ENCODE measurements at places on chromosomes 6 and 20.

- no peak for DNase-seq
Observed at GRCh38 chr20:59747671-59748515, 143.6 kb downstream of the PHACTR3 start.

GRCh38 chr6:13550656-13551055 is 23.7 kb upstream of the SIRT5 start:
- no peak for DNase-seq

GRCh38 chr6:133855991-133856370 is 32.9 kb upstream of the TCF21 start:
- no peak for DNase-seq

- no peak for DNase-seq
Observed at GRCh38 chr20:39935901-39936300, 753.1 kb downstream of the MAFB start.

Data from effector memory CD4-positive, alpha-beta T cell (primary cell).